ENCODE measurements at places on chromosomes 5 and 9.

- DNase-seq: no peak
These were observed 2.2 kb downstream of the FBXW5 start for GRCh38 chr9:136942112-136942880.

- no peak for DNase-seq
These were observed 159.5 kb upstream of the SLC28A3 start for GRCh38 chr9:84499969-84500582.

DNA sequence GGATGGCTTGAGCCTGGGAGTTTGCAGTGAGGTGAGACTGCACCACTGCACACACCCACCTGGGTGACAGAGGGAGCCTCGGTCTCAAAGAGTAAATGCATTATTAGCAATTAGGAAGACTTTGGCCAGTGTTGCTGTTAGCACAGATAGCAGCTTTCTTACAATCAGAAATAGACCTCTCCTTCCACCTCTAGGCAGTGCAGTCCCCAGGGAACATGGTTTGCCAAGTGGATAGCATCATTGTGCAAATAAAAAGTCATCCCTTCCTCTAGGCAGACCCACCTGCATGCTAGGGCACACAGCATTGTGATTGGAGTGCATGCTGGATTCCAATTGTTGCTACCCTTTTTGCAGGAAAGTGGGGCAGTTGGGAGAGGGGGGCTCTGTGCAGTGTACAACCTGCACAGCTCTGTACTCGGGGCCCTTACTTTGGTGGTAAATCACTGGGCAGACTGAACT, 77.9 kb upstream of the KLF9 start:
- no peak for DNase-seq

- no peak for DNase-seq
These were observed 82.9 kb upstream of the VCAN start for GRCh38 chr5:83388608-83389007.

DNA sequence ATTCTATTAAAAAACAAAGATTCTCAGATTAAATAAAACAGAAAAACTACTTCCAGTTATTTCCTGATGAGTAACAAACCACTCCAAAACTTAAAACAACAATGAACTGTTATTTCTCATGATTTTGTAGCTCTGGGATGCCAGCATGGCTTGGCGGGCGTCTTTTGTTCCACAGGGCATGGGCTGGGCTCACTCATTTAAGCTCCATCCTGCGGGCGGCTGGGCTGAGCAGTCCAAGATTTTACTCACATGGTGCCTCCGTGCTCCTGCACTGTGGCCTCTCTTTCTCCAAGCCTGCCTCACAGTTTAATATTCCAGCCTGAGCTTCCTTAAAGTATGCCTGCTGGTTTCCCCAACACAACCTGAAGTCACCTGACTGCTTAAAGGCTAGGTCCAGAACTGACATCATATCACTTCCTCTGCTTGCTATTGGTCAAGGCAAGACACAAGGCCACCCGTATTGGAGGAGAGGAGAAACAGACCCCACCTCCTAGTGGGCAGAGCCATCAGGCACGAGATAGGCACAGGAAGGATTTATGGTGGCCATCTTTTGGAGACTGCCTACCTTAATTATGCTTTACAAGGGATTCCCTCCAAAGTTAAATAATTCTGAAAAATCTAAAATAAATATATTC, 41.6 kb upstream of the ZBTB43 start:
- DNase-seq: no peak
